ENCODE measurements at places on chromosomes 6 and 20. TPM values are rescaled to one million over a fixed set of nuclear protein-coding genes. Genes with fewer than 3 reads are reported as not detected.
A peak's percentile ranks its signal among the peaks of the same experiment; 100 is the strongest.

- DNase-seq = no peak
Observed at GRCh38 chr20:53890443-53891305, 179.7 kb downstream of the BCAS1 start.

Gene SGK1
- 116 TPM for total RNA-seq

GRCh38 chr20:36851490-36851889 lies 24.4 kb upstream of the TLDC2 start:
- DNase-seq = no peak

DNA sequence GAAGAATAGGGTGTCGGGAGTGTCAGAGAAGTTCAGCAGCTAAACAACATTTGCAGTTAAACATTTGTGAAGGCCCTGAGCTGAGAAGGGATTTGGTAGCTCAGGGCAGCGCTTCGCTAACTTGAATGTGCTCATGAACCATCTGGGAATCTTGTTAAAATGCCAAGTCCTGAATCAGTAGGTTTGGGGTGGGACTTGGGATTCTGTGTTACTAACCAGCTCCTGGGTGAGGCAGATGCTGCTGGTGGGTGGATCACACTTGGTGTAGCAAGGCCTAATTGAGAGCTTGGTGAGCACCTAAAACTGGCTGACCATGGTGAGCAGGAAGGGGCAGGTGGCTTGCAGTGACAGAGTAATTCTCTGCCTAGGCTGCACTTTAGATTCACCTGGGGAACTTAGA lies 5.9 kb downstream of the PTPRA start:
- DNase-seq = no peak

GRCh38 chr6:78962448-78962847 lies 95.1 kb downstream of the IRAK1BP1 start:
- no peak for DNase-seq

Gene OPN5
- total RNA-seq = not detected

DNA sequence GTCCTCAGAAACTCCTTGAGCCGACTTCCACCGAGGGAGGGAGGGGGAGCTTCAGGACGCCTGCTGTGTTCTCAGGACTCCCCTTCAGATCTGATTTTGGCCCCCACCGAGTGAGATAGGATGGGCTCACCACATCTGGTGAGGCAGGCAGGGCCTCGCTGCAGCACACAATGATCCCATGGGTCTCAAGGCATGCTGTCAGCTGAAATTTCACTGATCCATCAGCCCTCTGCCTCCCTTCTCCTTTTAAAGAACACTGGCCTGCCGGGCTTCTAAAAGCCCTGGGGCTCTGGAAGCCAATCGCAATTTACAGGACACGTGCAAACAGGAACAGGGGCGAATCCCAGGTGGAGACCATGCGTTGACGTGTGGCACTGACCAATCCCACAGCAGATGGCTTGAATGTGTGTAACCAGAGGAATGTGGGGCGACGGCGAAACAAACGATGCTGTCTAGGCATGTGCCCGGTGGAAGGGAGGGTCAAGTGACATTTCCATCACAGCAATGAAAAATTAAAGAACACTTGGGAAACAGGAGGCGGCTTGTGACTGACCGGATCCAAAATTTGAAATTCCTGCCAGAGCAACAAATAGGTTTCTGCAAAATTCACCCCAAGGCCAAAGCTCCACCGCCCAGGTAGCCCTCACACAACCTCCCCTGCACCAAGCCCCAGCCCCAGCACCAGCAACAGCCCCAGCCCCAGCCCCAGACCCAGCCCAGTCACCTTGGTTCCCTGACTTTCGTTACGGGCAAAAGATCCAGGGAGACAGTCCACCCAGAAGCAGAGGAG lies 167.1 kb upstream of the ZNF337 start:
- no peak for DNase-seq

DNA sequence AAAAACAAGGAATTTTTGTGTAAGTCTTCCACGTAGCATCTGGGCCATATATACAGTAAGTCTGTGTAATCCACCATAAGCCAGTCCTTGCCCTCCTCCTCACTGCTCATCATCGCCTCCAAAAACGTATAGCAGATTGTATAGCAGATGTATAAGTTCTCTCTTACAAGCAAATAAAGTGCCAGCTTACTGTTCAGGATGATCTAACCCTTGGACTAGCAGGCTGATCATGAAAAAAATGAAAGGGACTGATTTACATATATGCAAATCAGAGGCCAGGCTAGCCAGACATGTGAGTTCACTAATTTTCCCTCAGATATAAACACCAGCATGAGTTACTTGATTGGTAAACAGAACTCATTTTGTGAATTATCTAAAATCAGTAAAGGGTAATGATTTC lies 171.5 kb downstream of the LY86 start:
- DNase-seq = no peak

DNA sequence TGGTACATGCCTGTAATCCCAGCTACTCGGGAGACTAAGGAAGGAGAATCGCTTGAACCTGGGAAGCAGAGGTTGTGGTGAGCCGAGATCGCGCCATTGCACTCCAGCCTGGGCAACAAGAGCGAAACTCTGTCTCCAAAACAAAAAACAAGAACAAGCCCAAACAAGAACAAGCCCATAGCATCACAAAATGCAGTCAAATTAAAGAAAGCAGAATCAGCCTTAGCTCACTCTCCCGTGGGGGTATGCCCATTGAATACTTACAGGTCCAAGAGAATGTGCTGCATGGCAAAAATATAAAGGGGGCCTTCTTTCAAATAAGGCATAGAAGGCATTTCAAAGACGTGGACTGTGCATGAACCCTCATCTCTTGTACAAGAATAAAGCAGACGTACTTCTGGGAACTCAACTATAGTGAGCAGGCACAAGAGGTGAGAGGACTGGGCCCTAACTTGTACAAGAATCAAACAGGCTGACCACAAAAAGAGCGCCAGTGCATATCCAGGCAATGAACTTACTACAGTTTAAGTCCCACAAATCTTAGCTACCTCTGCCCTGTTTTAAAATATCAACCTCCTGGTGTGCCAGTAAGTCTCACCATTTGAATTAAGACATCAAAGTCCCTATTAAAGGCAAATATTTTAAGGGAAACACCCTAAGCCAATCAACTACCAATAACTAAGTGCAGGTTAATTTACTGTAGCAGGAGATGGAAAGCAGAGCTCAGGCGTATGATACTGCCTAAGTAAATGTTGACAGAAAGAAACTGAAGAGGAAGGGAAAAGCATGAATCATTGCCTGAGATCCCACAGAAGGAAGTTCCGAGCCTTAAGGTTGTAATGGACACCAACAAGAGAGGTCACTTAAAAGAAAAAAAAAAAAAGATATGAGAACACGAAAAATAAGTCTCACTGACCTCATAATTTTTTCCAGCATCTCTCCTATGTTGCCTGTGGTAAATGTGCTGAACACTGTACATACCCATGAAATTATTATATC lies 37.4 kb downstream of the TOMM6 start:
- DNase-seq = peak; percentile 55

GRCh38 chr6:43200541-43200940 lies 18.5 kb downstream of the CUL9 start:
- DNase-seq = no peak

Gene GPR31
- not detected for total RNA-seq

- DNase-seq = no peak
Observed at GRCh38 chr20:1118004-1118335, 432 bp upstream of the PSMF1 start.

Gene PI16
- 0.23 TPM for total RNA-seq

- no peak for DNase-seq
Observed at GRCh38 chr20:54082100-54082499, 11.7 kb upstream of the BCAS1 start.

DNA sequence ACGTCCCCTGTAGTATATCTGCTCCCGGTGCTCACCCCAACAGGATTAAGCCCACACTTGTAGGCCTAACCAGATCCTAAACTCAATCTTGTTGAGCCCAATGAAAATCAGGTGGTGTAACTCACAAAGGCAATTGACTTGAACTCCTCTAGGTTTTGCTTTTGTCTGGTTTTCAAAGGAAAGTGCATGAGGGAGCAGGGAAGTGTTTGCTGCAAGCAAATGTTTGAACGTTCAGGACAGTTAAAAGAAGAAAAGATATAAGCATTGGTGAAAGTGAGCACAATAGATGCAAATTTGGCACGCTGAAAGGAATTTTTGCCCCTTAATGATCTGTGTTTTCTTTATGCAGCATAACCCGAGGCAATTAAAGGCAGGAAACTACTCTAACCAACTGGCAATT lies 212.6 kb downstream of the PLCB1 start:
- DNase-seq = no peak

Gene CRISP2
- total RNA-seq = not detected

- DNase-seq = no peak
Observed at GRCh38 chr20:57103146-57103800, 163.2 kb downstream of the BMP7 start.

- no peak for DNase-seq
Observed at GRCh38 chr6:25254671-25255070, 24.5 kb upstream of the CARMIL1 start.

- DNase-seq = no peak
Observed at GRCh38 chr20:821046-821730, 12.3 kb upstream of the FAM110A start.

DNA sequence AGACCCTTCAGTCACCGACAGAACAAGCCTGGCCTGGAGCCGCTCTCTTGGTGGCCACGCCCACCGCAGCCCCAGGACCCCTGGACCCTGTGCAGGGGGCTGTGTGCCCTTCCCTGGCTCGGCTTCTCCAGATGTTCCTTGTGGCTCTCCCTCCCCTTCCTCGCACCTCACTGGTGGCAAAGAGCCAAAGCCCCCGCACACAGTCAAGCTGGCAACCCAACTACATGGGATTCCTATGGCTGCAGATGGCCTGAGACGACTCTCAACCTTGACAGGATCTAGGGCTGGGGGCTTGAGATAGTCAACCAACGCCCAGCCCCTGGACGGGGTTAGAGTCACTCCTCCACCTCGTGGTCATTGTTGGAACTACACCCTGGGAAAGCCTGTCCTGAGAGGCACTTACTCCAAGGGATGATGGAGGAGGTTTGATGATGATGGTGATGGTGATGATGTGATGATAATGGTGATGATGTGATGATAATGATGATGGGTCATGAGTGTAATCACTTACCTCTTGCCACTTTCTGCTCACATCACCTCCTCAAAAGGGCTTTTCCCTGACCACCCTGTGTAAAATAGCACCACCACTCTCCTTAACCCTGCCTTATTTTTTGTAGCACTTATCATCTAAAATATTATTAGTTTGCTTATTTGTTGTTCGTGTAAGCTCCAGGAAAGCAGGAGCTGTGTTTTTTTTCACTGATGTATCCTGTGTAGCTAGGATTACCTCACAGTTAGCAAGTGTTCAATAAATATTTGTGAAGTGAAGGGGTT lies 278.4 kb downstream of the LRFN2 start:
- DNase-seq = no peak

DNA sequence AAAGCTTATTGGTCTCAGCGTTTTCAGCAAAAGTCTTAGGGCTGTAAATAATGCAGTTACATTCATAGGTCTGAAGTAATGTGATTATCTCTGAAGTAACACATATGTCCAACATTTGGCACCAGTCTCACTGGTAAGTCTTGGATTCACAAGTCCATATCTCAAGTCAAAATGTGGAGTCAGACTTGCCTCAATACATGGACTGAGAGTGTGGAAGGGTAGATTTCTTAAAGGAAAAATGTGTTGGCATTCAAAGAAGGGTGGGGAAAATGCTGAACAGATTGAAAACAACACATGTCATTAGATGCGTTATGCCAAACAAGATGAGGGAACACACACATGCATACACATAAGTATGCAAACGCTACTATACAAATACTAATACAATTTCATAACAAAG lies 989.0 kb upstream of the MANEA start:
- no peak for DNase-seq

DNA sequence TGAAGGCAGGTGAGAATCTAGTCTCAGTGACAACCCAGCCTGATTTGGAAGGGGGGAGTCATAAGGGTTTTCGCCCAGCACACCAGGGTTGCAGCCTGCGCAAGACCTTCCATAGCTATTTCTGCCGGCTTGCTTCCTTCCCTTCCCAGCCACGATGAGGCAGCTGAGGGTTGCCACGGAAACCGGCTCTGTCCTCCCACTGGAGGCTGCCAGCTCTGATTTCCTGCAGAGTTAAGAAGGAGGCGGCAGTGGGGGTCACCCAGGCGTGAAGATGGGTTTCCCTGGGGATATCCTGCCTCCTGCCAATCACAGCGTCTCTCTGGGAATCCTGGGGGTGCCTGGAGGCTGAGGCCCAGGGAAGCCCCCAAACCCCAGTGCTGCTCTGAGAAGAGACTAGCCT lies 23.1 kb upstream of the KCNB1 start:
- no peak for DNase-seq

GRCh38 chr20:45153752-45154151 lies 20.9 kb upstream of the PI3 start:
- DNase-seq = no peak

- DNase-seq = no peak
Observed at GRCh38 chr20:50428097-50428828, 81.9 kb upstream of the PTPN1 start.

DNA sequence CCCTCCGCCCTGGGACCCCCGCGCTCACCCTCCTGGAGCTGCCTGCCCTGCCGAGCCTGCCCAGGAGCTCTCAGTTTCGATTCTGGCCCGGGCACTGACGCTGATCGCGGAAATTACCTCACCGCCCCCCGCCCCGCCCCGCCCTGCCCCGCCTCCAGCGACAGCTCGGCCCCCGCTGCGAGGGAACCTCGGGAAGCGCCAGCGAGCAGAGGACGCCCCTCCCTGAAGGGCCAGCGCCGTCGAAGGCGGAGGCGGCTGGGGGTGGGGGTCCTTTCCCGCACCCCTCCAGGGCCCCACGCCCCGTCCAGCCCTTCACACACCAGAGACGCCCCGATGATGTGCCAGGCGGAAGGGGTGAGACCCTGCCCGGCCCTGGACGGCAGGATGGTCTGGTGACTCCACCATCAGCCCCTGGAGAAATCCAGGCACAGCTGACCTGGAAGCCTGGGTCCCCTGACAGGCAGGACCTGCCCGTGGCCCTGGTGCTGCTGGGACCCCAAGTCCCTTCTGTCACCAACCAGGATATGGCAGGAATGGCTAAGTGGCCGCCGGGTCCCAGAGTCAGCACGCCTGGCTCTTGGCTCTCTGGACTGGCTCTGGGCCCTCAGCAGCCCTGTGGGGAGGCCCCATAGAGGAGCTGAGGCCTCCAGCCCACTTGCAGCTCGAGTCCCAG lies at the start of gene HELZ2:
TSS of gene HELZ2 (minus strand) at position 84 of the 673 bp plus-strand sequence. CDS start 1,854 bp downstream, outside the sequence.
- DNase-seq = no peak

GRCh38 chr6:83047065-83047754 lies 18.4 kb downstream of the UBE3D start:
- DNase-seq = no peak

Gene EMILIN3
- 0.15 TPM for total RNA-seq

DNA sequence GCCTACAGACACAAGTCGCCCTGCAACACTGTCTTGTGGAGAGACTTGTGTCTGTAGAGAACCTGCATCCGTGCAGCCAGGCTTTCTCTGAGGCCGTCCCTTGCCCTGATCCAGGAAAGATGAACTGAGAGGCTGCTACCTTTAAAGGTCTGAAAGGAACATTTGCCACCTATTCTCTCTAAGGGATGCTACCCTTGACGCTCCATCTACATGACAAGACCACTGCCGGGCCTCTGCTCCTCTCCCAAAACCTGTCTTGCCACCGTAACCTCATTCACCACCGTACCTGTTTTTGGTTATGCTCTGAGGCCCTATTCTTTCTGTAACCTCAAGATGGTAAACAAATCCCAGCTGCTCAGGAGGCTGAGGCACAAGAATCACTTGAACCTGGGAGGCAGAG lies 73.9 kb downstream of the FOXF2 start:
- DNase-seq = no peak

Gene TRAPPC3L
- total RNA-seq = 0.34 TPM

GRCh38 chr6:169868458-169868857 lies 117.0 kb downstream of the ERMARD start:
- DNase-seq = no peak
